ENCODE measurements at places on chromosomes 3 and 15.
A peak's percentile ranks its signal among the peaks of the same experiment; 100 is the strongest.

- DNase-seq: no peak
Measured at GRCh38 chr15:60548101-60548500, 69.2 kb upstream of the ICE2 start.

DNA sequence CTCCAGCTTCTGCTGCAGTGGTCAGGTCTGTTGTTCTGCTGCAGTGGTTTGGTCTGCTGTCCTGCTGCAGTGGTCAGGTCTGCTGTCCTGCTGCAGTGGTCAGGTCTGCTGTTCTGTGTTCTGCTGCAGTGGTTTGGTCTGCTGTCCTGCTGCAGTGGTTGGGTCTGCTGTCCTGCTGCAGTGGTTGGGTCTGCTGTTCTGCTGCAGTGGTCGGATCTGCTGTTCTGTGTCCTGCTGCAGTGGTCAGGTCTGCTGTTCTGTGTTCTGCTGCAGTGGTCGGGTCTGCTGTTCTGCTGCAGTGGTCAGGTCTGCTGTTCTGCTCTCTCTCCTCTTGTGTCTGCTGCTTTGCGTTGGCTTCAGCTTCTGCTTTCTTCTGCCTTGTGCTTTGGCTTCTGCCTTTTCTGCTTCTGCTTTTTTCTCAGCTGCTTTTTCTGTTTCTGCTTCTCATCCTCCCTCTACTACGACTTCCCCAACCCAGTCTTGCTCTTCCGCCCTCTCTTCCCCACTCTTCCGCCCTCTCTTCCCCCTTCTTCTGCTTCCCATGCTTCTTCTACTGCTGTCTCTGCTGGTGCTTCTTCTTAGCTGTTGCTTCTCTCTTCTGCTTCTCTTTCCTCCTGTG, 50.7 kb downstream of the FAM43A start:
- no peak for DNase-seq

DNA sequence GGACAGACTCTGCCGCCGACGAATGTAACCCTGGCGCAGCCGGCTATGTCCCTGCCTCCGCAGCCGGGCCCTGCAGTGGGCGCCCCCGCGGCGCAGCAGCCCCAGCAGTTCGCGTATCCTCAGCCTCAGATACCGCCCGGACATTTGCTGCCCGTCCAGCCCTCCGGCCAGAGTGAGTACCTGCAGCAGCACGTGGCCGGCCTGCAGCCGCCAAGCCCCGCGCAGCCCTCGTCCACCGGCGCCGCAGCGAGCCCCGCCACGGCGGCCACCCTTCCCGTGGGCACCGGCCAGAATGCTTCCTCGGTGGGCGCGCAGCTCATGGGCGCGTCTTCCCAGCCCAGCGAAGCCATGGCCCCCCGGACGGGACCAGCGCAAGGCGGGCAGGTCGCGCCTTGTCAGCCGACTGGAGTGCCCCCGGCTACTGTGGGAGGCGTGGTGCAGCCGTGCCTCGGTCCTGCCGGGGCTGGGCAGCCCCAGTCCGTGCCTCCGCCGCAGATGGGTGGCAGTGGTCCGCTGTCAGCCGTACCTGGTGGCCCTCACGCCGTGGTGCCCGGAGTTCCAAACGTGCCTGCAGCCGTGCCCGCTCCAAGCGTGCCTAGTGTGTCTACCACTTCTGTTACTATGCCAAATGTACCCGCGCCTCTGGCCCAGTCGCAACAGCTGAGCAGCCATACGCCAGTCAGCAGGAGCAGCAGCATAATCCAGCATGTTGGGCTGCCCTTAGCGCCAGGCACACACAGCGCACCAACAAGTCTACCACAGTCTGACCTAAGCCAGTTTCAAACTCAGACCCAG, 2.4 kb downstream of the TSC22D2 start:
- no peak for DNase-seq

DNA sequence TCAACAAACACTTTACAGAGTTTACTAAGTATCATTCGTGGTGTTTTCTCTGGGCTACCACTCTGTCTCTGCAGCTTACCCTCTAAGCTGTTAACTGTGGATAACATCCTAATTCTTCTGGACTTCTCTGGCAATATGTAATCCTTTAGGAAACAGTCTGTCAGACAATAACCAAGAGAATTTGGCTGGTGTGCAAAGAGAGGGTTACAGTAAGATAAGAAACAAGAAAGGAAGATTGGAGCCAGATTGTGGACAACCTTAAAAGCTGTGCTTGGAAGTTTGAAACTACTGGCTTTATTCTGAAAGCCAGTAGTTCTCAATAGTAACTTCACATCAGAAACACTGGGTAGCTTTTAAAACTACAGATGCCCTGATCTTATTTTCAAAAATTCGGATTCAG, 778 bp downstream of the ARL6 start:
- DNase-seq: no peak

DNA sequence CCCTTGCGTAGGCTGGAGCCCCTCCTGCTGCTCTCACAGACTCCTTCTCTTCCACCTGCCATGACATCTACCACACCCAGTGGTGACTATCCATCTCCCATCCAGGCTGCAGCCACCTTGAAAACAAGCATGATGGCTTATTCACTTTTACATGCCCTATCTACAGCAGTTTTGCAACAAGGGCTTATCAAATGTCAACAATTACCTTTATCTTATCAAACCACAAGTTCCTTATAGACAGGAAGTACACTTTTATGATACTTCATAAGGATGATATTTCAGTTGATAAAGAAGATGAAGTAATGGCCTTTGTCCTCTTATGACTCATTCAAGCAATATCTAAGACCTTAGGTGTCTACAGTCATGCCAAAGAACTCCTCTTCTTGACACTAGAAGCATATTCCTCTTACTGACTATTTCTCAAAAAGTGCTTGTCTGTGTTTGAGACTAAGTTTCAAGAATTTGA, 125.3 kb upstream of the SPRED1 start:
- DNase-seq: no peak

GRCh38 chr3:45915518-45916231, 27.6 kb upstream of the CXCR6 start:
- DNase-seq: peak; percentile 71

DNA sequence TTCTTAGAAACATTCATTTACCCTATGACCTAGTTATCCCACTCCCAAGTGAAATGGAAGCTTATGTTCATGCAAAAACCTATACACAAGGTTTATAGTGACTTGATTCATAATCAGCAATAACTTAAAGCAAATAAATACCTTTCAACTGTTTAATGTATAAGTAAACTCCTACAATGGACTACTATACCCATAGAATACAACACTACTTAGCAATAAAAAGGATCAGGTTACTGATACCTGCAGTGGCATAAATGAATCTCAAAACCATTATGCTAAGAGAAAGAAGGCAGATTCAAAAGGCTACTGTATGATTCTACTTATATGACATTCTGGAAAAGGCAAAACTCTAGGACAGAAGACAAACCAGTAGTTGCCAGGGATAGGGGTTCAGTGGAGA, 8.3 kb upstream of the POLR2M start:
- DNase-seq: no peak

- no peak for DNase-seq
Measured at GRCh38 chr3:76827701-76828226, 212.1 kb upstream of the ROBO2 start.

GRCh38 chr3:54211097-54211496, 88.7 kb downstream of the CACNA2D3 start:
- no peak for DNase-seq

GRCh38 chr15:60933900-60934885, 294.9 kb downstream of the RORA start:
- no peak for DNase-seq

GRCh38 chr15:84883916-84884781, at the start of gene SLC28A1:
SLC28A1 (plus strand) TSS chr15:84884662; CDS start chr15:84887761, 3,099 bp downstream.
- no peak for DNase-seq

DNA sequence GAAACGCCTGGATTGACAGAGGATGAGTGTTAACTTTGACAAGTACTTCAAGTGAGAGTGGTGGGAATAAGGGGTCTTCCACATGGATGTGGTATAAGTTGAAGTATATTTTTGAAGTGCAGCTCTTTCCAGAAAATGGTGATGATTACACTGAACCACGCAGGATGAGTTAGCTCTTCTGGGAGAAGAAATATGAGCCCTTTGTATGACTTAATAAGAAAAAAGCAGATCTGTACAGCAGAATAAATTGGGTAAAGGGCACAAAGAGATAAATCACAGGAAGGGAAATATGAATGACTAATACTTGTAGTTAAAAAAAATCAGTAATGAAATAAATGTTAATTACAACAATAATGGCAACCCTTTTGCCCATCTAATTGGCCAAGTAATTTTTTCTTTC, 1.3 kb downstream of the CCR3 start:
- no peak for DNase-seq

GRCh38 chr15:78507831-78508160, 419 bp downstream of the HYKK start:
- no peak for DNase-seq

DNA sequence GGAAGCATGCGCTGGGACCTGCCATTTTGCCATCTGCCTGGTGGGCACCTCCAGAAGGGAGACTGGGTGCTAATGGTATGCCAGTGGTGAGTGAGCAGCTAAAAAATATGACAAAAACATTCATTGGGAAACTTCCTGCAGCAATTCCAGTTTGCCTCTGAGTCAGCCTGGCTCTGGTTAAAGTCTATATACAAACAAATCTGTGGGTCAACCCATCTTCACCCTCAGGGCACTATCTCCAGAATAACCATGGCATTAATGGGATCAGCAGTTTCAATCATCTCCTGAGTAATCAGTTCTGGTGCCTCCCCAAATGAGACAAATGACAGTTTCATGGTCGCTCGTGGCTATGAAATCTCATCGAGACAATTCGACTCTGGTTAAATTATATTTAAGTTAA, 21.5 kb downstream of the FRMD4B start:
- no peak for DNase-seq

- no peak for DNase-seq
Measured at GRCh38 chr3:54830658-54831057, 97.2 kb downstream of the LRTM1 start.

DNA sequence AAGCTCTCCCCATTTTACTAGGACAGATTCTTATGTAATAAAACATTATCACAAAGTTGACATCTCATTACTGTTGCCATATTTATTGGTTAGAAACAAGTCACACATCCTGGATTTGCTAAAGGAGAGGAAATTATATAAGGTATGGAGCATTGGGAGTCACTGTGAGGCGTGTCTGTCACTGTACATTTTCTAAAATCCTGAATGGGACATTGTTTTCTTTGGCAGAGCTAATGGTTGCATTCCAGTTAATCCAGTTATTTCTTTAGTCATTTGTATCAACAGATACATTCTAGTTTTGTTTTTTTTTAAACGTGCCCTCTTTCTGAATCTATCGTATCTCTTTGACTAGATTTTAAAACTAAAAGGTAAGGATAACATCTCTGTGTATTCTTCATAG, 70.2 kb upstream of the MITF start:
- DNase-seq: no peak

- DNase-seq: no peak
Measured at GRCh38 chr3:40437889-40438288, 19.2 kb upstream of the RPL14 start.

DNA sequence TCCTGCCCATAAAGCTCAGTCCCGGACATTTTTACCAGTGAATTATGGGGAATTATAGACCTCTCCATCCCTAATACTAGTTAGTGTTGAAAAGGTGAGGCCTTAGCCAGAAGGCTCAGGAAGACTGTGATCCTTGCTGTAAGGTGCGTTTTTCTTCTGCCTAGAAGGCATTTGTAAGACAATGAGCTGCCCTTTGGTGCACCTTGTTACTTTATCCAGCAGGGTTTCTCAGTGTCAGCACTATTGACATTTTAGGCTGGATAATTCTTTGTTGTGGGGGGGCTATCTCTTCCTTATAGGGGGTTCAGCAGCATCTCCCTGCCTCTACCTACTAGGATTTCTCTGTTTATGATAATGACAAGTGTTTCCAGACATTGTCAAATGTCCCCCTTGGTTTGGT, 108.1 kb upstream of the ABHD17C start:
- no peak for DNase-seq

- DNase-seq: no peak
Measured at GRCh38 chr3:46449755-46450552, 14.8 kb downstream of the LTF start.

DNA sequence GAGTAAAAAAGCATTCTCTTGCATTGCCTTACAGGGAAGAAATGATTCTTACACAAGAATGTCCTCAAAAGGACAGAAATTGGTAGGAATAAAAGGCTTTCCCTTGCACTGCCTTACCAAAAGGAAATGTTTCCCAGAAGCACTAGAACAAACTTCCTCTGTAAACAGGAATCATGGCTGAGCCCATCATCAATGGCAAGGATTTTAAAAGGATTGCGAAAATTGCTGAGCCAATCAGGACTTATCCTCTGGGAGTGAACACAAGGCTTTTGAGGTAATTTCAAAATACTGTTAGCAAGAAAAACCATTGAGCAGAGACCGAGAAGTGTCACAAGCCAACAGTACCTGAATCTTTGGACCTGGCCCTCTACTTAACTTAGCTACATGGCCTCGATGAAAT, 897.3 kb downstream of the ROBO1 start:
- DNase-seq: no peak

- DNase-seq: no peak
Measured at GRCh38 chr3:25843332-25843731, 53.4 kb downstream of the OXSM start.

DNA sequence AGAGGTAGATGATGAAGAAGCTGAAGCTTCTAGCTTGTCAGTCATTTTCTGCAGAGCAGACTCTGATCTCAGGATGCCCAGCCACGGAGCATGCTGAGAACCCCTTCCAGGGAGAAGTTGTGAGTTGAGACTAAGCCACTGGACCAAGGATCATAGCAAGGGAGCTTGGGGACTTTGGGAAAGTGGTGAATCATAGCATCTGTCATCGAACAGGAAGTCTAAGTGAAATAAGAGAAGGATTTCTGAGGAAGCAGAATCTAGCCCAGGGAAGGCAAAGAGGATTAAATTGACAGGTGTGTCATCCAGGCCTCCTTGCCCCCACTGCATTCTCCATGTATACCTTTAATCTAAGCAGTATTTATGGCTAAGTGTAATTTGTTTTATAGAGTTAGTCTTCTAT, 71.8 kb upstream of the TMEM108 start:
- DNase-seq: no peak

DNA sequence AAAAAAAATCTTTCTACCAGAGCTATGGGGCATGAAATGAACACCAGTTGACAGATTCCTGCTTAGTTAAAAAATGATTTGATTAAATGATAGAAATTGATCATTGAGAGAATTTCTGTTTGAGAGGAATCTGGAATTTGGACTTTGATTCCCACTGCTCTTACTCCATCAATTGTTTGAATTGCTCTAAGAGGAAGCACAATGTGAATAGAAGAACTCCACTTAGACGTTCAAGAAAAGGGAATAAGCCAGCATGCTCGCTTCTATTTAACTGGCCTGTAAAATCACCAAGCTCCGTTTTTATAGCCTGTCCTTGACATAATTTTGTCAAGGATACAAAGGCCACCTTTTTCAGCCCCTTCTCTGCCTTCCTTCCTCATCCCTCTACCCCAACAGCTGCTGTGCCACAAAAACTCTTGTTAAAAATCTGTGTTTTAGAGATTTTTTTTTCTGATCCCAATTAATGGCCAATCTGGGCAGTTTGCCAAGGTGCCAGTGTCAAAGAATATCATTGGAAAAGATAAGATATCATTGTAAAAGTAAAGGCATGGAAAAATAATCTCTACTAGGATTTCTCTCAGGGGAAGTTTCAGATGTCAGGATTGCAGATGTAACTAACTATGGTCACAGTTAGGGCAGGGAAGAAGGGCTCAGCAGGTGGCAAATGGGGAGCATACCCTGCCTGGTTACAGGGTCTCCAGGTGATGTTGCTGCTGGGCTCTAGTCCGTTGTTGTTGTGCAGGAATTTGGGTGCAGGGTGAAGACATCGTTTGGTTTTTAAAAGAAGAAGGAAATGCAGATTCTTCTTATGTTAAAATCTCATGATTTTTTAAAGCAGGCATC, 301.8 kb upstream of the PDZRN3 start:
- no peak for DNase-seq
